ENCODE measurements at places on chromosomes 7 and 10.

DNA sequence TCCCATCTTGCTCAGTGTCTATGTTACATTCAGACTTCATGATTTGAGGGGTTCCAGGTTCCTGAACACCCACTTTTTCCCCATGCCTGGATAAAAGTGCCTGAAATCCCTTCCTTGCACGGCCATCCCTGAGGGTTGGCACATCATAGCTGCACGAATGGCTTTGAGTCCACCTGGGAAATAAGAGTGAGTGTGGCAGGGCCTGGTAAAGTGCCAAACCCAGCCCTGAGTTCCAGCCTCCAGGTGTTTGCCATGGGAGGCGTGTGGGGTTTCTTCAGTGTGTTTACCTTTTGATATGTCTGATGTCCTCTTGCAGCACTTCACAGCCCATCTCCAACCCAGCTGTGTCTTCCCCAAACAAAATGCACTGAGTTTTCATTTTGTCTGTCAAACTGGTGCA lies 145.7 kb downstream of the PAXIP1 start:
- DNase-seq = no peak

GRCh38 chr7:87424075-87424474 lies 51.4 kb downstream of the ABCB4 start:
- DNase-seq = no peak

GRCh38 chr7:50411332-50411731 lies 38.8 kb downstream of the FIGNL1 start:
- DNase-seq = no peak

- DNase-seq = no peak
Measured at GRCh38 chr7:121810831-121811672, 61.9 kb upstream of the PTPRZ1 start.

GRCh38 chr10:58641708-58642107 lies 129.0 kb downstream of the BICC1 start:
- DNase-seq = no peak

- no peak for DNase-seq
Measured at GRCh38 chr10:90665905-90666662, 191.8 kb downstream of the HTR7 start.

- DNase-seq = no peak
Measured at GRCh38 chr10:109974504-109975191, 33.1 kb upstream of the ADD3 start.

- DNase-seq = no peak
Measured at GRCh38 chr10:128711806-128712205, 585.6 kb upstream of the MKI67 start.

DNA sequence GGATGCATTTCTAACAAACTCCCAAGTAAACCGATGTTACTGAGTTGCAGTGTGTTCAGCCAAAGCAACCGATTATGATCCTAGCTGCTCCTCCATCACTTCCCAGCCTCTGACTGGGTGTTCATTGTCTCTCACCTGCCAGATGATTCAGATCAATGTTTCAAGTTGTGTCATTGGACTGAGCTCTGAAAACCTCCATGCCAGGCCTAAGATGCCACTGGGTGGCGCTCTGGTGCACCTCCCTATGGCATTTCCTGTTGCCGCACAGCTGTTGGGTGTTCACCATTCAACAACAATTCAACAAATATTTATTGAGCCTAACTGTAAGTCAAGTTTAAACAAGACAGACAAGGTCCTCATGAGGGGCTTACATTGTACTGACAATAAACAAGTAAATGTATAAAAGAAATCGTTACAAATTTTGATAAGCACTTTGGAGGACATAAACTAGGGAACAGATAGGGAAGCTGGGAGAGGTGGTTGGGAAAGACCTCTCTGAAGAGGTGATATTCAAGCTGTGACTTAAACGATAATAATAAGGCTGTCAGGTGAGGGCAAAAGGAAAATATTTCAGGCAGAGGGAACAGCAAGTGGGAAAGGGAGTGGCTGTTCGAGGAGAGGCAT lies 22.8 kb downstream of the RGR start:
- peak; percentile 70 for DNase-seq
